ENCODE measurements at places on chromosomes 4 and X.

DNA sequence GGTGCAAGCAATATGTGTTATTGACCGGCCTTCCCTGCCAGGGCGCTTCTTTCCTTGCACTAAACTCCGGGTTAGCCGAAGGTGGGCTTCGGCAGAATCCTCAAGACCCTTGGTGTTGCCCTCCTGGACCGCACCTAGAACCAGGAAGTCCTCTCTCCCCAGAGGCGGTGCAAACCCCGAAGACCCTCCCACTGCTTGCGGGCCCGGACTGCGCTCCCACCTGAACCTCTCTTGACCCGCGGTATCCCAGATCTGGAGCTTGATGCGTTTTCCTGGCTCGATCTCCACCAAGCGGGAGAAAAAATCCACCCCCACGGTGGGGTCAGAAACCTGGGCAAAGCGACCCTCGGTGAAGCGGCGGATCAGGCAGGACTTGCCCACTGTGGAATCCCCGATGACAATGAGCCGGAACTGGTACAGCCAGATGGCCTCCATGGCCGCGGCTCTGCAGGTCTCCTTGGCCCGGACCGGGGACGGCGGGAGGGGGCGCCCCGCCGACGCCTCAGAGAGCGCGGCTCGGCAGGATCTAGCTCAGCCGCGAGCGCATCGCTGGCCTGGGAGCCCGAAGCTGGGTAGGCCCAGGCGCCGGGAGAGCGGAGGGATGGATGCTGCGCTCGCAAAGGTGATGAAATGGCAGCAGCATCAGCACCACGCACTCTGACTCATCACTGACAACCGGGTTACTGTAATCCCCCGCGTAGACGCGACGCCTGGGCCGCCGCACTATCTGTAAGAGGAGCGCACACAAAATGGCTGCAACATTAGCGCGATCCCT lies at the start of gene RAB39B:
Gene RAB39B (minus strand): TSS at position 638 of the 775 bp plus-strand sequence. CDS start 203 bp downstream, at position 435.
- DNase-seq = peak; percentile 59

DNA sequence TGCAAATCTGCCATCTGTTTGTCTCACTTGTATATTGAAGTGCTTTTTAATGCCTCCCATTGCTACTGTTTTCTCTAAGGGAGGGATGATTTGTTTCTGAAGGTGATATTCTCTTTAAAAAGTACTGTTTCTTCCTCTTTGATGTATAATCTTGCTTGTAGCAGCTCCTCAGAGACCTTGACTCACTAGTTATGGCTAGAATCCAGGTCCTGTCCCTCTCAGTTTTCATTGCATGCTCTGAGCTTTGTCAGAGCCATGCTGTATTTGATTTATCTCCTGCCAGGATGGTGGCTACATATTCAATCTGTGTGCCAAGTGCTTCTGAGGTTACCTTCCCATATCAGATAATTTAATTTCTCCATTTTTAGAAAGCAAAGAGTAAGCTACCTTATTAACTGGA lies 56.0 kb downstream of the GLUD2 start:
- no peak for DNase-seq

GRCh38 chr4:15690020-15690809 lies 8.6 kb downstream of the FAM200B start:
- DNase-seq = peak; percentile 93

DNA sequence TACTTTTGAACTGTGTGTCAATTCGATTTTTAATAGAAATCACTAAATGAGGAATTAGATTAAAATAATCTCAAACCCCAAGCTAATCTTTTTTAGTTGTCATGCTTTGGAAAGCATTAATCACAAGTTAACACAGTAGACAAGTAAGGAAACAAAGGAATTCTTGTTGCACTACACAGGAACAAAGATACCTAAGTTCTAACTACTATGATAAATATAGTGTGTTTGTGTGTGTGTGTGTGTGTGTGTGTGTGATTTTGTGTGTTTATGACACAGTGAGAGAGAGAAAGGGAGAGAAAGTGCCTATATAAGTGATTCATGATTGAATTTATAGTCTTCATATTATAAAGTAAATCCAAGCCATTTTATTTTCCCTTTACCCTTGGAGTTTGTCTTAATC lies 931.4 kb downstream of the PCDH7 start:
- no peak for DNase-seq

GRCh38 chr4:4659871-4660651 lies 118.2 kb upstream of the STX18 start:
- DNase-seq = peak; percentile 90

DNA sequence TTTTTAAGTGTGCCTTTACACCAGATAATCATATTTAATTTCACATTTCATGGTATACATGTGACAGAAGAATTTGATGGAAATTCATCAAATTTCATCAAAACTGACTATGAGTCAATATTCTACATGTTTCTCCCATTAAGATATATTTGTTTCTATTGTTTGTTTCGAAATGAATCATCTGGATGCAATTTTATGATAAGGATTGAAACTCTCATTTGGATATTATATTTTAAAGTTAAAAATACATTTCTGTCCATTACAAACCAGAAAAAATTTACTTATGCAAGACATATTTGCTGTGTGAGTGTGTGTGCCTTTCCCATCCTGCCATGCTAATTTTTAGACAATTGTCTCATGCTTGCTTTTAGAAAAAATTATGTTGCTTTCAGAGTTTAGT lies 52.2 kb downstream of the SULT1B1 start:
- DNase-seq = no peak

DNA sequence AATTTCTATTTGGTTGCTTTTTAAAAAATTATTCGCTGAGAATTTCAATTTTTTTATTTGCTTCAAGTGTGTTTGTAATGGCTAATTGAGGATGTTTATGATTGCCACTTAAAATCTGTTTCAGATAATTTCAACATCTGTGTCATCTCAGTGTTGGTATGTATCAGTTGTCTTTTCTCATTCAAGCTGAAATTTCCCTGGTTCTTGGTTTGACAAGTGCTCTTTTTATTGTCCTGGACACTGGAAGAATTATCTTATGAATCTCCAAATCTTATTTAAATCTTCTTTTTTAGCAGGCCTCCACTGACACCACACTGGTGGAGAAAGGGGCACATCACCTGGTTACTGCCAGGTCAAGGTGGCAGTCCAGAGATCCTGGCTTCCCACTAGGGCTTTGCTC lies 21.5 kb downstream of the CHST7 start:
- no peak for DNase-seq

DNA sequence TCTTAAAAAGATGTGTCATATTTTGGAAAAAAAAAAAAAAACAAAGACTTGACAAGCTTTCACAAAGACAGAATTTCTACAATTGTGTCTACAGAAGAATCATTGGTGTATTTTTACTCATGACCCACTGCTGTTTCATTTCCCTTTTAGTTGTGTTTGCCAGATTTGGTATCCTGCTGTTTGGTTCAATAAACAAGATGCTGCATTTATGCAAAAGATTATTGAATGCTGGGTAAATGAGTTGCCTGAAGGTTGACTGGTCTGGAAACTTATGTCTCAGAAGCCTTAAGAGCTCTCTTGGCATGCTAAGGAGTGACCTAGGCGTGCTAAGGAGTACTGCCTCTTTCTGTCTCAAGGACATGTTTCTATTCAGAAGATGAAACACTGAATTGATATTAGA lies 64.9 kb upstream of the NPY2R start:
- DNase-seq = no peak

Data from RPMI7951 (cell line).